Colonic mucosa (tissue), 4 donors: ENCODE measurements at places on chromosomes 1 and 21. TPM values are rescaled to one million over a fixed set of nuclear protein-coding genes. Genes with fewer than 3 reads are reported as not detected.

Gene RGS1
- 21.3 TPM for total RNA-seq

GRCh38 chr1:158257888-158258287, 3.7 kb downstream of the CD1A start:
- no peak for DNase-seq

- DNase-seq: no peak
These were observed 51.4 kb downstream of the ADCY10 start for GRCh38 chr1:167862432-167863076.

DNA sequence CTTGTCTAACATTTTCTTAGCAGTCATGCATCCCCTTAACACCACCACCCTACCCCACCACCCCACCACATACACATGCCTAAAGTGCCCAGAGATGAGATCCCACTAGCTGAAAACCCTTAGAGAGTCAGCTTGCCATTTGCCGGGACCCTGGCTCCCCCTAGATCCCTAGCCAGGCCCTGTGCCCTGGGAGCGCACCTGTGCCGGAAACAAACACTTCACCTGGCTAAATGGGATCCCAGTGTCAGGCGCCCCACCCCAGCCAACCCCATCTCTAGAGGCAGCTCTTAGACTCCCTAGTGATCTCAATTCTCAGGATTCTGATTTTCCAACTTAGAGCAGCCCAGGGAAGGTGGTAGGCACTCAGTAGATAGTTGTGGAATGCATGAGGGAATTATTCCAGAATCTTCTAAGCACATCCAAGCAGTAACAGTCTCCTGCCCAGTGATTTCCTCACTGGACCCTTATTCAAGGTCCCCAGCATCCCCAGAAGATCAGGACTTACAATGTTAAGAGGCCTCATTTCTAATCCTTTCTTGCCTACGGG, 105.2 kb downstream of the LAMC2 start:
- DNase-seq: no peak

- no peak for DNase-seq
These were observed 260.3 kb downstream of the ASTN1 start for GRCh38 chr1:176904057-176904751.

- DNase-seq: no peak
These were observed 225.9 kb downstream of the DYRK1A start for GRCh38 chr21:37592496-37592895.

Gene DLGAP3
- total RNA-seq: 0.54 TPM

Gene DMRTA2
- not detected for total RNA-seq

- no peak for DNase-seq
These were observed 417 bp upstream of the GFI1 start for GRCh38 chr1:92487078-92487605.

GRCh38 chr1:190667914-190668313, 190.2 kb upstream of the BRINP3 start:
- no peak for DNase-seq

DNA sequence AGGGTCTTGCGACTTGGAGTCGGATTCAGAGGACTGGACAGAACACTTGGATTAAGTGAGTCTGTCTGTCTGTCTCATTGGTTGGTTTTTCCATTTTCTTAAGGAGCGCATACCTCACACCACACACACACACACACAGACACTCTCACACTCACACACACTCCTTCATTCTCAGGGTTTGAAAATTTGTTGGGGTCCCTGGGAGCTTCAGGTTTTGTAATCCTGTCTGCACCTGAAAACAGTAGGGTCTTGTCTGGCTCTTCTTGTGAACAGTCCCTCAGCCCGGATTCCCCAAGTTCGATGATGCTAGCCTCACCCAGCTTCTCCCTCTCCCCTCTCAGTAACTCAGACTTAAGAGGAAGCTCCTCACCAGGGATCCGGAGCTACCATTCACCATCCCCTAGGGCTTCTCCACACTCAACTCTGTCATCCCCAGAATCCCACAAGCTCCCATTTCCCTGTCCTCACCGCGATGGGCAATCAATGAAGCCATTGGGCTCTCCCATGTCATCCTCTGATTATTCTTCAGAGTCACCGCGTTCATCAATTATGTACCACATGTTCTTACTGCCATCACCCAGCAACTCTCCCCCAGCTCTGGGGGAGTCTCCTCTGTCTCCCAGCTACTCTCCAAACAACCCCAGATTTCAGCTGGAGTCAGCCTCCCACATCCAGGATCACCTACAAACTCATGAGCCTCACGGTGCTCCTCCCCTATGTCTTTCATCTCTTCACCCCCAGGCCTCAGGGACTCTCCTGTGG, 1530.9 kb upstream of the TPTE start:
- DNase-seq: no peak

DNA sequence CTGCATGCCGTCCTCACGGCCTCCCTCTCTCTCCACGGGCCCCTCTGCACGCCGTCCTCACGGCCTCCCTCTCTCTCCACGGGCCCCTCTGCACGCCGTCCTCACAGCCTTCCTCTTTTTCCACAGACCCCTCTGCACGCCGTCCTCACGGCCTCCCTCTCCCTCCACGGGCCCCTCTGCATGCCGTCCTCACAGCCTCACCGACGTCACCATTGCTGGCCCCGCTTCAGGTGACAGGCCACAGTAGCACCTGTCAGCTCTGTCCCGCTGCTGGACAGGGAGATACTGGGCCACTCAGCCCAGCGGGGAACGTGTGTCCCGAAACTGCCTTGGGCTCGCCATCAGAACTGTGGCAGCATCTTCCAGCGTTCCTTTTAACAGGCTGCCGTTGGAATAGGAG, 82.8 kb upstream of the COL6A1 start:
- no peak for DNase-seq

GRCh38 chr1:231094421-231094820, 54.4 kb upstream of the FAM89A start:
- DNase-seq: no peak
